Peyer's patch (tissue), 4 donors: ENCODE measurements at places on chromosomes 16 and 17. TPM values are rescaled to one million over a fixed set of nuclear protein-coding genes. Genes with fewer than 3 reads are reported as not detected.

DNA sequence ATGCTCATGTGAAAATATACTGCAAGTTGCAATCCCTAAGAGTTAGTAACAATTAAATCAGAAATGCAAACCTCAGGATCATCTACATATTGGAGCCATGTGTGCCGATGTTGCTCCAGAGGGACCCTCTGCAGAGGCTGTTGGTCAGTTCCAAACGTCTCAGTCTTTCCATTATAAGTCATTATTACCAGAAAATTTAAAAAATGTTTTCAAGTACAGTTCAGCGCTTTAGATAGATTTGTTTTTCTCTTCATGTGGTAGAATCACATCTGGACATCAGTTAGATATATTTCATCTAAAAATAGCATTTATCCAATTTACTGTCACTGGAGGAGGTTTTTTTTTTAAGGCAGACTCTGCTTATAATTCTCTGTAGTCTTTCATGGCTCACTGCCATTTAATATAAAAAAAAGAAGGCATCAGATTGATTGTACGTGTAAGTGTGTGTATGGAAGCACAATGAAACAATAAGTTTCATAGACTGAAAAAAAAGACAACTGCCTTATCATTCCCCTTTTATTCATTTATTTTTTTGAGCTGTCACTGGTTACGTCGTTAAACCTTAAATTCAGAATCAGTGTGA is 46.1 kb upstream of the MARCHF10 start:
- no peak overlapping the region for H3K27ac ChIP-seq
- no peak for DNase-seq
- H3K36me3 ChIP-seq = no peaks in the 10 kb centered on the region
- H3K27me3 ChIP-seq = no peaks in the 10 kb centered on the region

DNA sequence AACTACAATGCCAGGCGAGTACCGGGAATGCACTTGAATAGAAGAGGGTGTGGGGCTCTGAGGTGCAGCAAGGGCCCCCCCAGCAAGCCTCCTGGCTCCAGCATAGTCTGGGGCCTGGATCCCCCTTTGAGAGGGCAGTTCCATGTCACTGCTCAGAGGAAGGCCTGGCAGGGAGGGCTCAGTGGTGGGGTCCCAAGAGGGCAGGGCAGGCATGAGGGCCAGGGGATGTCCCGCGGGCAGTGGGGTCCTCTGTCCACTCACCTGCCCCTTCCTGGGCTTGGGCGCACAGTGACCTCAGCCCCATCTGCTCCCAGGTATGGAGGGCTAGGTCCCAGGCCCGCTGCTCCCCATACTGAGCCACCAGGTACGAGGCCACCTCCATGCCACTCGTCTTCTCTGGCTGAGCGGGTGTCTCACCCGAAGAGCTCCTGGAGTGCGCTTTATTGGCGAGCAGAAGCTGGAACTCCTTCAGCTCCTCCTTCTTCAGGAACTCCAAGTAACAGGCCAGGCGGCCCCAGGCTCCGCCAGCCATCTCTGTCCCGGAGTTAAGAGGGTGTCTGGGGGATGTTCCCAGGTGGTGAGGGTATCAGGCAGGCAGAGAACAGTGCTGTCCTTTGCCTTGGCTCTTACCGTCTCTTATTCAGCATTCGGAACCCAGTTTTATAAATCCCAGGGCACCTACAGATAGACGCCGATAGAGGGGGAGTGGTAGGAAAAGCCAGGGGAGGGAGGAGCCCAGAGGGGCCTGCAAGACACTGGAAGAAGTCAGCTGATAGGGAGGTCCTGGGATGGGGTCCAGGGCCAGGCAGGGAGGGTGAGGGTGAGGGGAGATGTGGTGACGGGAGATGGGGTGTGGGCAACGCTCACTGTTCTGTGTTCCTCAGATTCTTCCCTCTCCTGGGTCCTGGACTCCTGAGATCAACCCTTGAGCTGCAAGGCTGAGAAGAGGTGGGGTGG is 605 bp downstream of the NLRP1 start:
- peak overlapping the region; percentile 81 for H3K27ac ChIP-seq
- no peaks in the 10 kb centered on the region for H3K27me3 ChIP-seq
- no peaks in the 10 kb centered on the region for H3K36me3 ChIP-seq
- peaks cover 18% of the 10 kb centered on the region for H3K4me1 ChIP-seq
- H3K4me3 ChIP-seq = peak overlapping the region; percentile 57
- DNase-seq = no peak

- peak; percentile 61 for DNase-seq
- H3K4me3 ChIP-seq = no peak overlapping the region
- H3K4me1 ChIP-seq = no peaks in the 10 kb centered on the region
- H3K27me3 ChIP-seq = no peaks in the 10 kb centered on the region
- H3K36me3 ChIP-seq = no peaks in the 10 kb centered on the region
Observed at GRCh38 chr17:18247613-18248001, 10.9 kb downstream of the FLII start.

GRCh38 chr16:25298165-25298872 is 40.7 kb upstream of the ZKSCAN2 start:
- no peak overlapping the region for H3K27ac ChIP-seq
- no peaks in the 10 kb centered on the region for H3K27me3 ChIP-seq
- H3K4me3 ChIP-seq = no peak overlapping the region
- H3K36me3 ChIP-seq = no peaks in the 10 kb centered on the region
- DNase-seq = no peak

GRCh38 chr17:2925011-2925410 is 128.8 kb downstream of the RAP1GAP2 start:
- no peak overlapping the region for H3K27ac ChIP-seq
- no peak for DNase-seq
- peaks cover under 1% of the 10 kb centered on the region for H3K4me1 ChIP-seq
- H3K36me3 ChIP-seq = no peaks in the 10 kb centered on the region
- H3K4me3 ChIP-seq = no peak overlapping the region
- H3K27me3 ChIP-seq = no peaks in the 10 kb centered on the region

DNA sequence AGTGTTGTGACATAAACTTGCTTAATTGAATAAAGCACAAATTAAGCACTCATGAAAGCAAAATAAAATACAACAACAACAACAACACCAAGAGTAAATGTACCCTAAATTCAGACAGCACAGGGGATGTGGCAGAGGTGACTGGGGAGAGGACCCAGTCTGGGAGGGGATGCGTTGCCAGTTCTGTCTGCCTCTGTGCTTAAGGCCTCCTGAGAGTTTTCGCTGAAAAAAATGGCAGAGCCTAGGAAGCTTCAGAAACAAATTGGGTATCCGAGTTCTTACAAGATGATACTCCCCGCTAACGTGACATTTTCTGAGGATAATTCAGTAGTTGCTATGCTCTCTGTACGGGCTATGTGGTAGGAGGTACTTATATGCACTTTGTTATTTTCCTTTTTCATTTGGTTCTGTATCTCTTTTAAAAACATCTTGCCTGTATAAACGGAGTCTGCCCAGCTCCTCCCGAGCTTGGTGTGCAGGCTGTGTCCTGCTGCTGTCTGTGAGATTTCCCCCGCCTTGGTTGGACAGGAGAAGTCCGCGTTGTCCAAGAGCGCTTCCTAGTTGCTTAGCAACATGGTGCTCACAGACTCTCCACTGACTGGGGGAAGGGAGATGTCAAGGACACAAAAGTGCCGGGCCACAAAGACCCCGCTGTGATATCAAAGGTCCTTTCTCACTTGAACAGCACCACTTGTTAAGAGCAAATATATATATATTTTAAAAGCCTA is 134.2 kb upstream of the CPHXL start:
- no peaks in the 10 kb centered on the region for H3K4me1 ChIP-seq
- no peaks in the 10 kb centered on the region for H3K27me3 ChIP-seq
- H3K27ac ChIP-seq = no peak overlapping the region
- no peak for DNase-seq
- no peak overlapping the region for H3K4me3 ChIP-seq

- DNase-seq = no peak
- no peak overlapping the region for H3K27ac ChIP-seq
- no peaks in the 10 kb centered on the region for H3K4me1 ChIP-seq
- no peaks in the 10 kb centered on the region for H3K36me3 ChIP-seq
- no peaks in the 10 kb centered on the region for H3K27me3 ChIP-seq
Observed at GRCh38 chr17:53806473-53806872, 16.3 kb upstream of the KIF2B start.

DNA sequence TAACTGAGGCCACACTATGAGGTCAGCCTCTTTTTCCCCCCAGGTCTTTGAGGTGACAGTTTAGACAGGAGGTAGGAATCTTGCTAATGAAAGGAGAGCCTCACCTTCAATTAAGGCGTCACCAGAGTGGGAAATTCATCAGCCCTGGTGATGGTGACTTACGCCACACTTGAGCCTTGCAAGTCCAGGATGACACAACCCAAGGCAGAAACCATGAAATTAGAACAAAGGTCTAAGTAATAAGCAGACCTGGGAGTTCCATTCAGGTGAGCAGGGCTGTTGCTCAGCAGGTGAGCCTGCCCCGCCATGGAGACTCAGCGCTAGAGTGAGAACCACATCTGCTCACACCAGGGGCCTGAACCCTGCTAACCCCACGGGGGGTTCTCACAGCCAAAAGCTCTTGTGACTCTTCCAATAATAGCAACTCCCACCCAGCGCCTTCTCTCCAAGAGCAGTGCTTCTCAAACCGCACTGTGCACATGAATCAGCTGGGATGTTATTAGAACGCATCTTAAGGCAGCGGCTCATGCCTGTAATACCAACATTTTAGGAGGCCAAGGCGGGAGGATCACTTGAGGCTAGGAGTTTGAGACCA is 28.7 kb upstream of the KIFC3 start:
- H3K36me3 ChIP-seq = no peaks in the 10 kb centered on the region
- DNase-seq = no peak
- H3K27ac ChIP-seq = peak overlapping the region; percentile 51

- DNase-seq = peak; percentile 57
- H3K4me1 ChIP-seq = no peaks in the 10 kb centered on the region
Observed at GRCh38 chr17:10844621-10845387, 6.9 kb upstream of the PIRT start.

- no peaks in the 10 kb centered on the region for H3K36me3 ChIP-seq
- no peak overlapping the region for H3K4me3 ChIP-seq
- no peaks in the 10 kb centered on the region for H3K4me1 ChIP-seq
- no peak for DNase-seq
- H3K27me3 ChIP-seq = no peaks in the 10 kb centered on the region
Observed at GRCh38 chr17:49370971-49371834, 9.2 kb upstream of the ZNF652 start.

GRCh38 chr17:29760279-29761039 is 137.7 kb upstream of the CORO6 start:
- no peak for DNase-seq
- no peaks in the 10 kb centered on the region for H3K27me3 ChIP-seq
- H3K4me1 ChIP-seq = peaks cover 12% of the 10 kb centered on the region
- peak overlapping the region; percentile 81 for H3K4me3 ChIP-seq
- H3K36me3 ChIP-seq = no peaks in the 10 kb centered on the region
- peak overlapping the region; percentile 73 for H3K27ac ChIP-seq

DNA sequence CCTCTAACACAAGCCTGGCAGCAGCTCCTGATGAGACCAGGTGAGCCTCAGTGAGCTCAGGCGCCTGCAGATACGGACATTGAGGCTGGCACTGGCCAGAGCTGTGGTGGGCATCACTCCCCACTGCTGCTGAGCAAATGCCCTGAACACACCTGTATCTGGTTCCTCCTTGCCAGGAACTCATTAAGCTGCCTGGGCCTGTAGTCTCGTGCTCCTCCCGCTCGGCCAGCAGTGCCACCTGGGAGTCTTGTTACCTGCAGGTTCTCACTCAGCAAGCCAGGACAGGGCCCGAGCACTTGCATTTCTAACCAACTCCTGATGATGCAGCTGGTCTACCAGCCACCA is 13.3 kb downstream of the EIF4A3 start:
- H3K36me3 ChIP-seq = peaks cover 59% of the 10 kb centered on the region
- DNase-seq = no peak
- H3K27ac ChIP-seq = no peak overlapping the region
- no peak overlapping the region for H3K4me3 ChIP-seq

DNA sequence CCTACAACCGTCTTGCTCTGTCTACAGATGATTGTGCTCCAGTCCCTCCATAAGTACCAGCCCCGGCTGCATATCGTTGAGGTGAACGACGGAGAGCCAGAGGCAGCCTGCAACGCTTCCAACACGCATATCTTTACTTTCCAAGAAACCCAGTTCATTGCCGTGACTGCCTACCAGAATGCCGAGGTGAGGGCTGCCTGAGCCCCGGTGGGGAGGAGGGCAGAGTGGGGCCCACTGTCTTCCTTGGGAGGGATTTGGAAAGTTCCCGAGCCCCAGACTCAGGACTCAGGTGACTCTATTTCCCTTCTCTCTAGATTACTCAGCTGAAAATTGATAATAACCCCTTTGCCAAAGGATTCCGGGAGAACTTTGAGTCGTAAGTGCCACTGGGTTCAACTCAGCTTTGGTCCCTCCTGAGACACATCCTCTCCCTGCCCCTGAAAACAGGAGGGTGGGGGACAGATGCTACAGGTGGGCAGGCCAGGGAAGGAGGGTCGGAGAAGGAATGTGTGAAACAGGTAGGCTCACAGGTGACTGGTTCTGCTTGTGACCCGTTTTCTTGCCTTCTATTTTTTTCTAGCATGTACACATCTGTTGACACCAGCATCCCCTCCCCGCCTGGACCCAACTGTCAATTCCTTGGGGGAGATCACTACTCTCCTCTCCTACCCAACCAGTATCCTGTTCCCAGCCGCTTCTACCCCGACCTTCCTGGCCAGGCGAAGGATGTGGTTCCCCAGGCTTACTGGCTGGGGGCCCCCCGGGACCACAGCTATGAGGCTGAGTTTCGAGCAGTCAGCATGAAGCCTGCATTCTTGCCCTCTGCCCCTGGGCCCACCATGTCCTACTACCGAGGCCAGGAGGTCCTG is 11.4 kb downstream of the TBX21 start:
- no peaks in the 10 kb centered on the region for H3K36me3 ChIP-seq
- H3K4me3 ChIP-seq = no peak overlapping the region
- no peaks in the 10 kb centered on the region for H3K27me3 ChIP-seq
- DNase-seq = no peak

GRCh38 chr17:79132271-79133064 is 57.8 kb downstream of the ENGASE start:
- H3K36me3 ChIP-seq = no peaks in the 10 kb centered on the region
- no peak for DNase-seq
- H3K4me1 ChIP-seq = no peaks in the 10 kb centered on the region
- no peak overlapping the region for H3K27ac ChIP-seq
- no peaks in the 10 kb centered on the region for H3K27me3 ChIP-seq

GRCh38 chr16:18018376-18018775 is 318.2 kb downstream of the NPIPA8 start:
- H3K4me3 ChIP-seq = no peak overlapping the region
- no peak for DNase-seq
- no peaks in the 10 kb centered on the region for H3K4me1 ChIP-seq

- H3K4me3 ChIP-seq = no peak overlapping the region
- H3K4me1 ChIP-seq = no peaks in the 10 kb centered on the region
- no peaks in the 10 kb centered on the region for H3K36me3 ChIP-seq
- H3K27me3 ChIP-seq = no peaks in the 10 kb centered on the region
Observed at GRCh38 chr17:39073353-39073752, 78.1 kb downstream of the PLXDC1 start.

The CD7 gene
- not detected for total RNA-seq

The KRTAP4-1 gene
- not detected for total RNA-seq

The KRTAP9-8 gene
- total RNA-seq = not detected

The IRX3 gene
- total RNA-seq = not detected

The VASN gene
- total RNA-seq = 11.6 TPM

The CTF1 gene
- total RNA-seq = not detected
